ENCODE measurements at places on chromosomes 3 and 15.

- DNase-seq, result no peak
These were observed 280.3 kb downstream of the ZPLD1 start for GRCh38 chr3:102715030-102715697.

GRCh38 chr3:69767571-69767970 lies 28.3 kb downstream of the MITF start:
- no peak for DNase-seq

DNA sequence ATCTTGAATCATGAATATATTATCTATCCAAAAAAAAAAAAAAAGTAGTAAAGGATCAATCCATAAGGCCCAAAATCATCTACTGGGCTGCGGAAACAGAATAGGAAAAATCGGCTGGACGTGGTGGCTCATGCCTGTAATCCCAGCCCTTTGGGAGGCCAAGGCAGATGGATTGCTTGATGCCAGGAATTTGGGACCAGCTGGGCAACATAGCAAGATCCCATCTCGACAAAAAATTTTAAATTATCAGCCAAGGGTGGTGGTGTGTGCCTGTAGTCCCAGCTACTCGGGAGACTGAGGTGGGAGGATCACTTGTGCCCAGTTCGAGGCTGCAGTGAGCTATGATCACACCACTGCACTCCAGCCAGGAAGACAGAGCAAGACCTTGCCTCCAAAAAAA lies 6.1 kb upstream of the DVL3 start:
- DNase-seq, result no peak

DNA sequence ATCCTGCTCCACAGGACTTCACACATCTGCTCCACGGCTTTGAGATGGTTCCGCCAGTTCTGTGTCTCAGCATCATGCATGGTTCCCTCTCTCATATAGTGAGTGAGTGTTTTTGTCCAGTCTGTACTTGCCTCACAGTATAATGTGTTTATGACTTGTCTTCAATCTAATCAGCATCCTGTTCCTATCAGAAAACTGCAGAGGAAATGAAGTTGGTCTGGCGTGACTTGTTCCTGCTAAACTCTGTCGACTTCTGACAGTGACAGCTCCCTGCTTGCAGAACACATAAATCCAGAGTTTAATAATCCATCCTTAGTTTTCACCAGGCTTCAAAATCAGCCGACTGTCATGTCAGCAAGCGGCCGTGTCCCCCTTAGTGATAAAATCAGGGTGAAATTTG lies 222.3 kb downstream of the SLCO3A1 start:
- no peak for DNase-seq

GRCh38 chr15:47644722-47645121 lies 72.6 kb upstream of the SEMA6D start:
- DNase-seq, result no peak

GRCh38 chr15:47987908-47988532 lies 132.8 kb upstream of the SLC24A5 start:
- DNase-seq, result peak; percentile 62

- no peak for DNase-seq
These were observed 11.5 kb upstream of the PCSK6 start for GRCh38 chr15:101500865-101501551.

DNA sequence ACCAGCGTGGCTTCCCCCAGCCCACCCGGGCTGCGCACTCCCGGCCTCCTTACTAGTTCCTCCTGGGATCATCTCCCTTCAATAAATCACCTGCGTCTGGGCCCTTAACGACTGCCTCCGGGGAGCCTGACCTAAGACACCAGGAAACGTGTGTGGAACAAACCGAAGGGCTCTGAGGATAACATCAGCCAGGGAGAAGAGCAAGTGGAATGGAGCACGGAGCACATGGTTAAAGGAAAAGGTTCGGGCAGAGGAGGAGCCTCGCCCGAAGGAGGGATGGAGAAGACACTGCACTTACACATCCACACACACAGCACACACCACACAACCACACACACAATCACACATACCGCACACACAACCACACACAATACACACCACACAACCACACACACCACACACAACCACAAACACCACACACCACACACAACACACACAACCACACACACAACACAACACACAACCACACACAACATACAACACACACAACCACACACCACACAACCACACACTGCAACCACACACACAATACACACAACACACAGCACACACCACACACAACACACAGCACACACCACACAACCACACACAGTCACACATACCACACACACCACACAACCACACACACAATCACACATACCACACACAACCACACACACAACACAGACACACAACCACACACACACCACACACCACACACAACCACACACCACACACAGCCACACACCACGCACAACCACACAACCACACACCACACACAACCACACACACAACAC lies 24.7 kb downstream of the CPN2 start:
- DNase-seq, result no peak

- DNase-seq, result no peak
These were observed 182.5 kb downstream of the NFKBIZ start for GRCh38 chr3:102031834-102032233.

DNA sequence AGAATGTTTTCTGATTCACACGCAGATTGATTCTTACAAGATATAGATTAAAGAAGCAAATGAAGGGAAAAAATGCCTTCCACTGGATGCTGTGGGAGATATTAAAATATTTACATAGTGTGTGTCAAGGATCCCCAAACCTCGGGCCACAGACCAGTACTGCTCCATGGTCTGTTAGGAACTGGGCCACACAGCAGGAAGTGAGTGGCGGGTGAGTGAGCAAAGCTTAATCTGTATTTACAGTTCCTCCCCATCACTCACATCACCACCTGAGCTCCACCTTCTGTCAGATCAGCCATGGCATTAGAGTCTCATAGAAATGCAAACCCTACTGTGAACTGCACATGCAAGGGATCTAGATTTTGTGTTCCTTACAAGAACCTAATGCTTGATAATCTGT lies 552.6 kb upstream of the GOLIM4 start:
- no peak for DNase-seq

- DNase-seq, result no peak
These were observed 609.7 kb upstream of the ARRDC4 start for GRCh38 chr15:97350813-97351212.

DNA sequence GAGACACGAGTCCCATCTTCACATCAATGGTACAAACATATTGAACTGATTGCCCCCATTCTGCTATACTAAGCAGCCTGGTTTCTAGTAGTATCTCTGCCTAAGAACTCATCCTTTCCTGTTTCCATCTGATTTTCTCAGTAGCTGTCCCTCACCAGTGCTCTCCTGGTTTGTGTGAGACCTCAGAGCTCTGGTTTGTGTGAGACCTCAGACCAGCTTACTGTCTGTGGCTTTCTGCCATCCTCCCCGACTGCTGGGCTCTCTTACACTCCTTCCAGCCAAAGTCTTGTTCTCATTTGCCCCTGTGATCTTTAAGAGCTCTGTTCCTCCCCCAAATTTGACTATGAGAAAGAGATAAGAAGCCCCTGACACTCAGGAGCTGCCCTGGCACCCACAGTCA lies 41.1 kb upstream of the NEDD4 start:
- no peak for DNase-seq

- no peak for DNase-seq
These were observed 129.0 kb downstream of the SERPINI1 start for GRCh38 chr3:167864552-167864874.

GRCh38 chr3:62604751-62605351 lies 231.5 kb upstream of the FEZF2 start:
- no peak for DNase-seq

DNA sequence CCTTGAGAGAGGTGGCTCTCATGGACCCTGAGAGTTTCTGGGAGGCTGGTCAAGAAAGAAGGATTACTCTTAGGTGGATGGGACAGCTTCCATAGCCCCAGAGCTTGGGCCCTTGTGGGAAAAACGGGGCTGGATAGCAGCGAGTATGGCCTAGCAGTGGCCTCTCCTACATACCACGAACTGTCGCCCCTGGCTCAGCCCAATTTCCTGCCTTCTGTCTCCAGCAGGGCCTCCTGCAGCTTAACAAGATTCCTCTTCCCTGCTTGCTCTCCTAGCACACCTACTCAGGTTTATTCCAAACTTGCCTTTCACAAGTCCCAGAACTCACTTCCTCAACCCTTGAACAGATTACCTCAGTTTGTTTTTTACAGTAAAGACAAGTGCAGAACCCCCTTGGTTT lies 139.7 kb upstream of the TPM1 start:
- no peak for DNase-seq

DNA sequence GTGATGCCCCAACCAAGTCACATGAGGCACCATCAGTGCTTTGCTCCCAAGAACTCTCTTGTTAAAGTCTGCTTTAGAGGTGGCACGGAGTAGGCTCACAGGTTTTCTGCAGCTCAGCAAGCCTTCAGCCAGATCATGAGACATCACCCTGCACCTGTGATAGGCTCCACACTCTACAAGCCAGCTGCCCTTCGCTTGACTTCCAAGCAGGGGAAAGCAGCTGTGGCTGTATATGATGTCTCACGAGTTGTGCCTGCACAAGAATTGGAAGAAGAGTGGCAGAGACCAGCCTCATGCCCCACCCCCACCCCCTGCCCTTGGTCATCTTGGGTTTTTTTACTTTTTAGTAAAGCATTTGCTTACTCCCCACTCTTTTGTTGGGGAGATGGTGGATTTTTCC lies 22.5 kb downstream of the MRPS11 start:
- no peak for DNase-seq

- DNase-seq, result no peak
These were observed 19.0 kb upstream of the FANCD2 start for GRCh38 chr3:10007126-10007782.

DNA sequence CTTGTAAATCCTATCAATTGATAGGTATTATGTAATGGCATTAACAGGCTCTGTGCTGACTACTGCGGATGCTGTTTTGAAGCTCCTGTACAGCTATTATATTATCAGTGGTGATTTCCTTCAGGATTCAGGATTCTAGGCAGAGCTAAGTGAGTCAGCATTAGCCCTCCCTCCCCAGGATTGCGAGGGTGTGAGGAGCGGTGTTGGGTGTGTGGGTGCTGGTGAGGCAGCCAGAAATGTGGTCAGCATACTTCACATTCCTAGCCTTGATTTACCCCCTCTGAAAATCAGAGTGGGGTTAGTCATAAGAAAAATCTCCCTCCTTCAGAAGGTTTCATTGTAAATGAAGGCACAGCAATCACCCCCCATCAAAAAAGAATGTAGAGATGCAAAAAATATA lies 72.5 kb downstream of the SNTN start:
- no peak for DNase-seq

GRCh38 chr3:188553569-188553968 lies 399.6 kb downstream of the LPP start:
- DNase-seq, result no peak

DNA sequence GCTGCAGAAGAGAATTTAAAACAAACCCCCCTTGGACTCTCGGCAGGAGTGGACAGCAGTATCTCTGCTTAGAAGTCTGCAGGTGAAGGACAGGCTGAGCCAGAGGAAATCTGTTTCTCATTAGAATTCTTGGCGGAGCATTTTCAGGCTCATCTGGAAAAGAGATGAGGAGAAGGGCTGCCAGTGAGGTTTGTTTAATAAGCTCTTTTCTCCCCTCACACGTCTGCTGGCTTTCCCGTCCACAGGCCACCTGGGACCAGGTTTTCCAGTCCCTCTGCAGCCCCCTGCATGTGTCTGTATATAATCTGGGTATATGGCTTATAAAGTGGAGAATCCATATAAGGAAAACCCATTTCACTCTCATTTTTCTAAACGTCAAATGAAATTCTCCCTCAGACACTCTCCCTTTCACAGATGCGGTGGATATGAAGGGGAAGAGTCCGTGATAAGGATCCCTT lies 155.4 kb upstream of the TPM1 start:
- no peak for DNase-seq

- no peak for DNase-seq
These were observed 98.2 kb downstream of the TJP1 start for GRCh38 chr15:29724026-29724425.

All from renal cortex interstitium (tissue), 15 donors.